ENCODE measurements at places on chromosomes 7 and 10.

GRCh38 chr7:152136686-152137085, 111.2 kb downstream of the GALNT11 start:
- no peak for DNase-seq

DNA sequence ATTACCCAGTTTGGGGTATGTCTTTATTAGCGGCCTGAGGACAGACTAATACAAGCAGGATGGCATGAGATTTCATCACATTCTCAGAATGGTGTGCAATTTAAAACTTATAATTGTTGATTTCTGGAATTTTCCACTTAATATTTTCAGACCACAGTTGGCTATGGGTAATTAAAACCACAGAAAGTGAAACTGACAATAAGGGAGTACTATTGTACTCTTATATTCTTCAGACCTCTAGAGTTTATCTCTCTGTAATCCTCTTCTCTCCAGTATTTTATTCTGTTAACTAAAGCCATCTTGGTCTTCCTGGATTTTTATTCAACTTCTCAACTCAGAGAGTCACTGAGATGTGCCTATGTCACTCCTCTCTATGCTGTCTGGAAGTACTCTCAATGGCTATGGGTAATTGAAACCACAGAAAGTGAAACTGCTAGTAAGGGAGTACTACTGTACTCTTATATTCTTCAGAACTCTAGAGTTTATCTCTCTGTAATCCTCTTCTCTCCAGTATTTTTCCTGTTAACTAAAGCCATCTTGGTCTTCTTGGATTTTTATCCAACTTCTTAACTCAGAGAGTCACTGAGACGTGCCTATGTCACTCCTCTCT, 118.3 kb downstream of the PPP1R17 start:
- DNase-seq, result no peak

GRCh38 chr7:90763108-90763507, 167.0 kb downstream of the CDK14 start:
- DNase-seq, result no peak

DNA sequence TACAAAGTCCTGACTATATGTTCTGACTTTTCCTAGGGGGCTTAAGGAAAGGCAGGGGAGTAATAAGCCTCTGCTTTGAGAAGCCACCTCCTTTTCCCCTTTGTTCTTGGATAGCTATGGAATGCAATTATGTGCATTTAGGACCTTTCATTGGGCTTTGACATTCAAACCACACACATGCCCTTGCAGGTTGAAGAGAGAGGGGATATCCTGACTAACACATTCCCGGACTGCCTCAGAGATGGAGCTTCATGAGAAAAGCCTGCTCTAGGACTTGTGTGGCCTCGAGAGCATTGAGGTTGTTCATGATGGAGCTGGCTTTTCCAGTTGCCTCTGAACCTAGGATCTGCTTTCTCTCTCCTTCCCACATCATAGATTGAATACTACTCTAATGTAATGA, 694.5 kb downstream of the LRMDA start:
- DNase-seq, result no peak

DNA sequence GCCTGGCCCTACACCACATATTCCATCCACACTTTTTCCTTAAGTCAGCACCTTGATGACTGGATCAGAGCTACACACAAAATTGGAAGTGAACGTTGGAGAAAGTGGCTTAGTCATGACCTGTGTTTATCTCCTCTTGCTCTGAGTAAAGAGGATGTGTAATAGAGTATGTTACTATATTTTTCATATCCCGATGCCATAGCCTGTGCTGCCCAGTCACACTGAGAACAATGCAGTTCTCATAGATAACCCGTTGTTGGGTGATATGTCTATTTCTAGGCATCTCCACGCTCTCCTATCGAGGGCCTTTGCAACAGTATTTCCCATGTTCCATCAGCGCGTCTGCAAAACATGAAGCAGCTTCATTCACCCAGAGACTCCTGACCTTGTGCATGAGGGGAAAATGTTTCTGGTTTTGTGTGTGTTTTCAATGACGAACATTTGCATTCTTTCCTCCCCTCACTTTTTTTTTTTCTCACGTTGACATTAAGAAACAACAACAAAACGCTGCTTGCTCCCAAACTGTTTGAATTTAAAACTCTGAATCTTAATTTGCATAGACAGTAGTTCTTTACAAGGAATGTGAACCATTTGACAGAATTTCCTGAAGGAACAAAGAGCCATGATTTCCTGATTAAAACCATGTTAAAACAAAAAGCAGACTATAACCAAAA, 43.4 kb downstream of the GRK5 start:
- DNase-seq, result no peak

DNA sequence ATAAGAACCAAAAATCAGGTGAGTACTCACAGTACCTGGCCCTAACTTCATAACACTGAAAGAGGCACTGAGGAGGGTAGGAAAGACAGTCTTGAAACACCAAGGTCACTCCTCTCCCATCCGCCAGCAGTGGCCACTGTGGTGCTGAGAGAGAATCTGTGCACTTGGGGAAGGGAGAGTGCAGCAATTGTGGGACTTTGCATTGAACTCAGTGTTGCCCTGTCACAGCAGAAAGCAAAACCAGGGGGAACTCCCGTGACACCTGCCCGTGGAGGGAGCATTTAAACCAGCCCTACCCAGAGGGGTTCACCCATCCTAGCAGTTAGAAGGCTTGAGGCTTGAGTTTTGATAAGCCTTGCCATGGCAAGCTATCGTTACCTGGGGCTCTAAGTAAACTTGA, 35.2 kb upstream of the MAP3K8 start:
- no peak for DNase-seq

- no peak for DNase-seq
Observed at GRCh38 chr7:68439897-68440296, 1158.4 kb upstream of the AUTS2 start.
